ENCODE measurements at places on chromosomes 7 and 10.

- no peak for DNase-seq
Observed at GRCh38 chr10:49173853-49174252, 14.3 kb downstream of the TMEM273 start.

DNA sequence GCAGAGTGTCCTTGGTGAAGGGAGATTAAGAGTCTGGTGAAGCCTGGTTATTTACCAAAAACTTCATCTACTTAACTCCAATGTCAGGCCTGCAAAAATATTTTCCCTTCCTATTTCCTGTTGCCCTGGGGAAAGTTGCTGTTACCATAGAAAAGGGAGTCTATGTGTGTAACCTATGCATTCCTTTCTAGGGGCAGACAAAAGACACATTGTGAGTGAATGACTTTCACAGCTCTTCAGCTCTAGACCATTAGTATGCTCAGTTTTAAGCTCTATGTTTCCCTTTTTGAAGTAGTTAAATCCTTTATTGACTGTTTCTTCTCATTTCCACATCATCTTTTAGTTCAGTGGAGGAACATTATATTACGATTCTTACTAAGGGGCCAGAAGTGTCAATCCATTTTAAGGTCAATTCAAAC lies 45.6 kb upstream of the SGCE start:
- no peak for DNase-seq

DNA sequence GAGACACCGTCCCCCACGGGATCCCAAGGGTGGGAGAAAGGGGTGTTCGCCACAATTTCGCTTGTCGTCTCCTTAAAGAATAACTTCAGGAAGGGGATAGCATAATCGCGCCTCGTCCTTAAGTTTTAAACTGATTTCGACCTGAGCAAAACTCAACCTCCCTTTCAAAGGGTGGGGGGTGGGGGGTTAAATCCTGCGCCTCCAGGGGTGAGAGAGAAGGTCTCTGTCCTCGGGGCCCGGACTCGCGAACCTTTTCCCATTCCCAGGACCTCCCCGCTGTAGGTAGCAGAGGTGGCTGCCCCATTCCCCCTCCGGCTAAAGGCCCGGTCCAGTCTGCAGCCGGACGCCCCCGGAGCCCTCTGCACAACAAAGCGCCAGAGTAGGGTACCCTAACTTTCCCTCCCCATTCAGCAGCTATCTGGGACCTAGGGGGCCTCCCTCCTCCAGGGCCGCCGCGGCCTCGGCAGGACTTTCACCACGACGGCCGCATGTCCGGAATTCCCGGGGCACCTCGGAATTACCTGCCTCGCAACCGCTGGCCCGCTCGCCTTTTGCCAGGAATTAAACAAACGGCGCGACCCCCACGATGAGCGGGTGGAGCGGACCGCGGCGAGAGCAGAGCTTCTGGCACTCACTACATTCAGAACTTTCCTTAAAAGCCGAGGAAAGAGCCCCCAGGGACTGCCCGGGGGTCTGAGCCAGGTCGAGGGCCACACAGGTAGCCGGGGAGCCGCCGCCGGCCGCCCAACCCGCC lies 1.7 kb downstream of the CDK6 start:
- DNase-seq = no peak

DNA sequence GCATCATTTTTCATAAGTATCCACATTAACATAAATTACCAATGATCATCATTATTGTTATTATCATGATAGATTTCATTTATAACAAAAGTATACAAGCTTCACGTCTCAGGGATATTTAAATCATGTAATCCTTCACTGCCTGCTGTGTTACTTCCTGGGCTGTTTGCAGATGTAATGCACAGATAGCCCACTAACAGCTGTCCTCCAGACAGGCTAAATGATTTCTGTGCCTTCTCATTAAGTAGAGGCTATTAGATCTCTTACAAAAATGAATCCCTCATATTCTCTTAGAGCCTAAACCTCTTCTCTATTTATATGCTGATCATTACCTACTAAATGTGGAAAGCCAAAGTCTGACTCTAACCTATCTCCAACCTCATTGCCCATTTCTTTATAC lies 9.3 kb downstream of the PCLO start:
- DNase-seq = no peak

- DNase-seq = no peak
Observed at GRCh38 chr7:71135116-71135515, 3.2 kb downstream of the GALNT17 start.

DNA sequence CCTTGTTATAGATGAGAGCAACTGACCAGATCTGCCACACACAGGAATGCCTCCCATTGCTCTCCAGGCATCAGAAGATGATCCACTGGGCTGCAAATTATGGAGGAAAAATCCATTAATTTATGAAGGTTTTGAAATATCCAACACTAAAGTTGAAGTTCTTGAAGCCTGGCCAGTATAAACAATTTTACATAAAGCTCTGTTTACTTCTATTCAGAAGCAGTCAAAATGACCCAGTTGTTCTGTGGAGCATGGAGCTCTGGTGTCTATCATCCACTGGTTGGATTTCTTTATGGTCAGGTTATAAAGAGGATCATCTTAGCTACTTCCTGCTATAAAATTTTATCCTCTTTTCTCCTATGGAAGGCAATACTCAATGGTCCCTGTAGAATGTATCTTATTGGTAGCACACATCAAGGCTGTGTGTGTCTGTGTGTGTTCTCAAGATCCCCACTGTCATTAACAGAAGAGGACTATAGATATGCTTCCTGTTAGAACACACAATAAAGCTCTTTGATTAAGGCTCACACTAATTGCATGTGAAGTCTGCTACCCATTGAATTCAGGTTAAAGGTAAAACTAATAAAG lies 747.4 kb downstream of the SUGCT start:
- no peak for DNase-seq

GRCh38 chr7:26673271-26673670 lies 191.1 kb downstream of the SKAP2 start:
- DNase-seq = peak; percentile 65

DNA sequence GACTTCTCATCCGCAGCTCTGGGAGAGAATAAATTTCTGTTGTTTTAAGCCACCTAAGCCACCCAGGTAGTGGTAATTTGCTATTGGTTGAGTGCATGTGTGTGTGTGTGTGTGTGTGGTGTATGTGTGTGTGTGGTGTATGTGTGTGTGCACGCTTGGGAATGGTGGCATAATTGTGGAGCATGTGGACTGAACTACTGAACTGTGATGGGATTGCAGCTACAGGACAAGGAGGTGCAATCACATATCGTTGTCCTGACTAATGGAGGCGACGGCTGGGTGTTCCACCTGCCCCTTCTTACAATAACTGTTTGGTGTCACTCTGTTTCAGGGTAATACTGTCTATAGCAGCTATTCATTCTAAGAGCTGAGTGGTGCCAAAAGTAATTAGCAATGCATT lies 448.7 kb upstream of the PFKP start:
- no peak for DNase-seq

- DNase-seq = peak; percentile 100
Observed at GRCh38 chr7:146655928-146656797, 539.6 kb downstream of the CNTNAP2 start.

- no peak for DNase-seq
Observed at GRCh38 chr10:13809427-13809826, 222.7 kb downstream of the PRPF18 start.

DNA sequence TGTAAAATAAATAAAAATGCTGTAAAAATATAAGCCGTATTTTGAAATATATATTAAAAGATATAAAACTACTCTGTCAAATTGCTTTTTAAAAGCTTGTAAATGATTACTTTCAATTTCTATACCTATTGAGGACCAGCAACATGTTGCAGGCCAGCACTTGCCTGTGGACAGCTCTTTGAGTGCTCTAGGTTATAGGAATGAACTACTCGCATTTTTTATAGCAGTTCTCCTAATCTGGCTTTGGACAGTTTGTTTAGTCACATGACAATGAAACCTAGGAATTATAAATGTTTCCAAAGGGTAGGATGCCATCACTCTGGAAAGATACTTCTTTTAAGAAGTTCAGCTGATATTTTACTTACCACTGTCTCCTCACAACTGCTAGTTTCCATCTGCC lies 117.7 kb upstream of the PTPRZ1 start:
- DNase-seq = no peak

GRCh38 chr10:24825551-24825950 lies 101.9 kb upstream of the ARHGAP21 start:
- DNase-seq = no peak

- no peak for DNase-seq
Observed at GRCh38 chr10:31876652-31877352, 51.8 kb downstream of the ARHGAP12 start.

DNA sequence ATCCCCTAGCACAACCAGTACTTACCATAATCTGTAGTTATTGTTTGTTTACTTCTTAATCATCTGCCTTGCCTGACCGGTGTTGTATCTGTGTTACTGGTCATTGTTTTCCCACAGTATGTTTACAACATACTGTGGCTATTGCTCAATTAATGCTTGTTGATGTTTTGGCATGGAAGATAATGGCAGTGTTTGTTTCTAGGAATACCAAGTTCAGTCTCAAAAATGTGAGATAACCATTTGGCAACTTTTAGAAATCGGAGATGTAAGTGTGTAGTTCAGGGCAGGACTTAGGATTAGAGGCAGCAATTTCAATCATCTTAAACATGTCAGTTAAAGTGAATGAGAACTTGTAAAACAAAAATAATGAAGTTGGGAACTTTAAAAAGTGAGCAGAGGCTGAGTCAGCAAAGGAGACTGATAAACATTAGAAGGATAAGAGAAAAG lies 8.2 kb downstream of the MINDY3 start:
- DNase-seq = no peak

GRCh38 chr7:105295596-105296352 lies 92.9 kb downstream of the SRPK2 start:
- DNase-seq = no peak

DNA sequence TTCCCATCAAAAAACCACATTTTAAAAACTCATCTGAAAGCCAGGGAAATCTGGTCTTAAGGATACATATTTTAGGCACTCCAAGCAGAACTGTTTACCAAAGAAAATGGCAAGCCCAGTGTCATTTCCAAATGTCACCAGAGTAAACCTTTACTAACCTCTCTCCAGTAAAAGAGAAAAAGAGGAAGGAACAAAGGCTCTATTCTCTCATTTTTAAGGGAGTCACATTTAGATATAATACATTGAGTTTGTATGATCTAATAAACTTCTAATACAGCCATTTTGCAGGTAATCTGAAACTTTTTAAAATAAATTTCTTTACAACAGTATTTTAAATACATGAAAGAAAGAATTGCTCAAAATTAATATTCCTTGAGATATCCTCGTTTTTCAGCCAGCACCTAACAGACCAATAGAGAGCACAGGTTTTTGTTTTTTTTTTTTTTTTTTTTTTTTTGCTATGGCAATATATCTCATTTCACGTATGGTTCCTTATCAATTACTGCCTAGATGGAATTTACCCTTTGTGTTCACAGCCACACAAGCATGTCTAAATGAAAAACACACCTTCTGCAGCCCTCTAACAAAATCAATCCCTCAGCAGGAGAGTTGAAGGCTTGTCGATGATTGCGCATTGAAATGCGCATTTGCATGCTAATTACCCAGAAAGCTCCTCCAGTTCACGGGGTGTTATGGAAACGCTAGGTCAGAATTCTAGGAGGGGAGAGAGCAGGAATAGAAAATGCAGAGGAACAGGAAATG lies 39.8 kb upstream of the MSRB2 start:
- DNase-seq = no peak

DNA sequence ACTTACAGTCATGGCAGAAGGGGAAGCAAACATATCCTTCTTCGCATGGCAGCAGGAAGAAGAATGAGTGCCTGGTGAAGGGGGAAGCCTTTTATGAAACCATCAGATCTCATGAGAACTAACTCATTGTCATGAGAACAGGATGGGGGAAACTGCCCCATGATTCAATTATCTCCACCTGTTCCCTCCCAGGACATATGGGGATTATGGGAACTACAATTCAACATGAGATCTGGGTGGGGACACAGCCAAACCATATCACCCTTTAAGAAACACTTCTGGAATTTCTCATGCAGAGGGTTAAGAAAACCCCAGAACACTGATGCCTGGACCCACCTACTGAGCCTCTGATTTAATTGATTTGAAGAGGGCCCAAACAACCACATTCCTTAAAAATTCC lies 63.3 kb upstream of the DNAJB12 start:
- DNase-seq = no peak

- DNase-seq = peak; percentile 47
Observed at GRCh38 chr7:153190452-153190851, 430.9 kb downstream of the ACTR3B start.

- no peak for DNase-seq
Observed at GRCh38 chr7:20306180-20306946, 24.3 kb upstream of the ITGB8 start.

DNA sequence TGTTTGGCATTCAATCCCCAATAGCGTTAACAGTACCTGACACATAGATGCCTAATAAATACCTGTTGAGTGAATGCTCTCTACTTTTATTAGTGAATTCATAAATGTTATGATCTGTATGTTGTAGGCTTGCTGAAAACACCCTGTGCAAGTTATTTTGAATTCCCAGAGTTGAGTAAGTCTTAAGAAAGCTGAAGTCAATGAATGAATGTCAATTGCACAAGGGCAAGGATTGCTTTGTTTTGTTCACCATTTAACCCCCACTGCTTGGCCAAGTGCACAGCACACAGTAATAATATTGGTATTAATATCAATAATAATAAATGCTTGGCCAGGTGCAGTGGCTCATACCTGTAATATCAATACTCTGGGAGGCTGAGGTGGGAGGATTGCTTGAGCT lies 10.2 kb downstream of the CPA1 start:
- DNase-seq = no peak

- no peak for DNase-seq
Observed at GRCh38 chr7:95204618-95205017, 119.7 kb downstream of the PON1 start.

DNA sequence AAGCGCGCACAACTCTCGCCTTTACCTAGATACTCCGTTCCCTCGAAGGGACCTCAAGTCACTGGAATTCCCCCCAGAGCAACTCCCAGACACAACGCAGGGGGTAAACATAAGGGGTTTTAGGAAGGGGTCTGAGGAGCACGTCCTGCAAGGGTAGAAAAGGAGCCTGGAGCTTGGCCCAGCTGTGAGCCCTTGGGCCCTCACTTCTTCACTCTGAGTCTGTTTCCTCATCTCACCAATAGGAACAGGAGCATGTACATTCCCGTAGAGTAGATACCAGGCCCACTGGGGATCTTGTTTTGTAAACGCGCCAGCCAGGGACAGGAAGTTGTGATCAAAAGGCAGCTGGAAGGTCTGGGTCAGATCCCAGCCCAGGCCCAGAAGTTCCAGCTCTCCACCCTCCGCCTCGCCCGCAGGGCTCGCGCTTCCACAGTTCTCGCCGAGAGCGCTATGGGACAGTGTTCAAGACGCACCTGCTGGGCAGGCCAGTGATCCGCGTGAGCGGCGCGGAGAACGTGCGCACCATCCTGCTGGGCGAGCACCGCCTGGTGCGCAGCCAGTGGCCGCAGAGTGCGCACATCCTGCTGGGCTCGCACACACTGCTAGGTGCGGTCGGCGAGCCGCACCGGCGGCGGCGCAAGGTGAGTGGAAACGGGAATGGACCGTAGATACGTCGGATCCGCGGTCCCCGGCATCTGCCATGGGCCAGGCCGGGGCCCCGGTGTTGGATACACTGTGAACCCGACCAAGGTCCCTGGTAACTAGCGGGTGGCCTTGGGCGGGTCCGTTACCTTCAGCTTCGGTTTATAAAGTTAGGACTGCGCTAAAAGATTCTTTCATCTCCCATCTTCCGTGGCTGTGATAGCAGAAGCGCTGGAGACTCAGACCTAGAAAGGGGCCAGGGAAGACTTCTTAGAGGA lies 1.3 kb downstream of the CYP26C1 start:
- no peak for DNase-seq

GRCh38 chr7:50306494-50307367 lies 2.2 kb downstream of the IKZF1 start:
- no peak for DNase-seq
